ENCODE measurements at places on chromosomes 16 and 17.

DNA sequence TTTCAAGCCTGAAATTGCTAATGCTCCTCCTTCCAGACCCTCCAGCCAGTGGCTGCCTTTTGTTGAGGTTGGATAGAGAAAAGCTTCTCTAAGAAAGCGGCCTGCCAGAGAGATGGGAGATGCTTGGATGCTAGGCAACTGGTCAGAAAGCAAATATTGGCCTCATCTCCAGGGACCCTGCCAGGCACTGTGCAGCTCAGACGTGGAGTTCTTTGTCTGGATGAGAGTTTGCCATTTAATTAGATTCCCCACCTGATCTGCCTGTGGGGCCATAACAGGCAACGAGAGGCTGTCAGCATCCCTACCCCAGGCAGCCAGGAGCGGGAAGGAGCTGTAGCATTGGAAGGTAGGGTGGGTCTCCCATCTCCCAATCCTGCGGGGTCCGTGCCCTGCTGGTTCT is 52.7 kb downstream of the ASIC2 start:
- DNase-seq = no peak

GRCh38 chr17:62187681-62188080 is 122.6 kb upstream of the MED13 start:
- no peak for DNase-seq

DNA sequence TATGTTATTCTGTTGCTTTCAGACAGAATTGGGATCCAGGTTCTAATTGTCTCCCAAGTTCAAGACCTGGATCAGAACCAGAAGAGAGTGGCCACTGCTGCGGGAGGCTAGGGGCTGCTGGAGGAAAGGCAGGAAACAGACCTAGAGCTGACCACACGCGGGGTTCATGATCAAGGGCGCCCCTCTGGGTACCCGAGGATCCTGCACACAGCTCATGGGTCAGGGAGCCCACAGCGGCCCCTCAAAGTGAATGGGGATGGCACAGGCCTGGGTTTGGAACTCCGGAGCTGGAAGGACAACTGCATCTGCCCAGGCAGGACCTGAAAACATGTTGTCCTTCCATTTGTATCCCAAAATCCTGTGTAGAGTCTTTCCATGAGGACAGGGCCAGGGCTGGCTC is 107.0 kb downstream of the RMI2 start:
- DNase-seq = no peak

- no peak for DNase-seq
These were observed 29.6 kb downstream of the NGFR start for GRCh38 chr17:49524473-49525359.

DNA sequence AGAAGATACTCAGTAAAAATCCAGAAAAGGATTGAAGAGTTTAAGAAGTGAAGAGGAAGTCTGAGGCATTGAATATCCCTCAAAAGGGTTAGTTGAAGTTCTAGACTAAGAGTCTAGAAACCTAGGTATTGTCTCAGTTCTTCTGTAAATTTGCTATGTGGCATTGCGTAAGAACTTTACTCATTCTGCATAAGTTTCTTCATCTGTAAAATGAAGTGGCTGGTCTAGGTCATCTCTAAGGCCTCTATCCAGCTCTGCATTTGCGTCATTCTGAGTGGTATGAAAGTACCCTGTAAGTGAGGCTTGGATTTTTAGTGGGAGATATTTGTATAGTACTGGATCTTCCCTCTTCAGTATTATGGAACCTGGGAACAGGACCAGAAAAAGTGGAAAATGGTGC is 130.2 kb downstream of the MYO1D start:
- no peak for DNase-seq

DNA sequence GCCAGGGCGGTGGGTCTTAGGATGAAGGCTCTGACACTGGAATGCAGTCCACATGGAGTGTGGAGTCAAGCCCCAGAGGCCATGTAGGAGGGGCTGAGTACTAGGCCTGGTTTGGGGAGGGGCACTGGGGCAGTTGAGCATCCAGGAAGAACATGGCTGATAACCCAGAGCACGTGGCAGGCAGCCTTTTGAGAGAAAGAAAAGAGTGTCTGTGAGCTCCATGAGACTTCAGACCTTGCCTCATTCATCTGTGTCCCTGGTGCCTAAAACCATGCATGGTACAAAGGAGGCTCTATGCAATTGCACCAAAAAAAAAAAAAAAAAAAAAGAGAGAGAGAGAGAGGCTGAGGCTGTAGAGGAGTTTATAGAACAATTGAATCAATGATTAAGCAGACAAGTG is 14.6 kb downstream of the SLC46A1 start:
- no peak for DNase-seq

- DNase-seq = no peak
These were observed 66.7 kb downstream of the PIGL start for GRCh38 chr17:16283705-16284104.
